ENCODE measurements at places on chromosomes 16 and 17. TPM values are rescaled to one million over a fixed set of nuclear protein-coding genes. Genes with fewer than 3 reads are reported as not detected.

DNA sequence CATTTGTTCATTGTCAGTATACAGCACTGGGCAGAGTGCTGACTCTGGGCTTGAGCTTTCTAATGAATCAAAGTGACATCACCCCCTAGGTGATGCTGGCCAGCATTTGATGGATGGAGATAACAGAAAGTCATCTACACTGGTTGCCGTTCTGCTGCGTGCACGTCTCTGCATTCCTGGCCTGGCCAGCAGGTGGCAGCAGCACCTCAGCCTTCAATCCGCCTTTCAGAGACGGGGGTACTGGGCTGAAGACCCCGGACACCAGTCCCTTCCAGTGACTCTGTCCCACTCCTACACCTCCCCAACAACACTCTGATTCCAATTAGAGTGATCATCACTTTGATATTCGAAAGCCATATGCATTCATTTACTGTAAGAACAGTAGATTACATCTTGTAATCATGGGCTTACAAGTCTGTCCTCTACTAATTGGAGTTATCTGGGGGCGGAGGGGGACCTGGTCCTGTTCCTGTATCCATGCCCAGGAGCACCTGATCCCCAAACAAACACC lies 6.0 kb downstream of the CPSF4L start:
- no peaks in the 10 kb centered on the region for H3K36me3 ChIP-seq
- no peak for DNase-seq
- no peak overlapping the region for H3K4me3 ChIP-seq
- H3K27me3 ChIP-seq: no peaks in the 10 kb centered on the region

Gene PTGES3L
- total RNA-seq: 29.1 TPM

DNA sequence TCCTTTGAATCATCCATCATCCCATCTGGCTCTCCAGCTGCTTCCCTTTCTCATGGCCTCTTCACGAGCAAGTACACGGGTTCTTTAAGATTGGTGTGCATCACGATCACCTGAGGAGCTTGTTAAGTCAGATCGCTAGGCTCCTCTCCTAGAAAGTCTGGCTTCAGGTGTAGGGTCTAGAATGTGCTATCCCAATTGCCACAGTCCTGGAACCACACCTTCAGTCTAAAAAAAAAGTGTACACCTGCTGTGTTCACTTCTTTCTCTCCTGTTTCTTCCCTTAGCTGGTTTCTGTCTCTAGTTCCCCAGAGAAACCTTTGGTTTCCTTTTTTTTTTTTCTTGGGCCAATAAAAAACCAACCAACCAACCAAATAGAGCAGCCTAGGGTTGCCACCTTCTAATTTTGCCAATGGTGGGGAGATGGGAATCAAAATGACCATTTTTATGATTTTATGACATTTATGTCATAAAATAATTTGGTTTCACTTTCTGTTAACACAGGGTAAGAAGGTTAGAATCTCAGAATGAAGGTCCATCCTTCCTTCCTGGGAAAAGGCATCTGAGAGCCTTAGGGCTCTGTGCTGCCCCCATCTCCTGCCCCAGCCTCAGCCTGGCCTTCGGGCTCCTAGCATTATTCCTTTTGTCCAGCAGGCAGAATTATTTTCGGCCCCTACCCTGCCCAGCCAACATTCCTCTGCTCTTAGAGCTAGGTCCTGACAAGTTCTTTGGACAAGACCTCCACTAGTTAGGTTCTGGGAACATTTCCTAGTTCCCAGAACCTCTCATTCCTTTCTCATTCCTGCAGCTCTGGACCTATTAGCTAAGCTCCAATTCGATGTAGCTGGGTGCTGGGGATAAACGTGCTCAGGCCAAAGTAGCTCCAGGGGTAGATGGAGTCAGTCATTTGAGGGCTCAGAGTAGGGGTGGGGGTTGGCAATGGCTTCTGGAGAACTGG lies 1.9 kb upstream of the GGT6 start:
- no peaks in the 10 kb centered on the region for H3K27me3 ChIP-seq
- H3K4me3 ChIP-seq: no peak overlapping the region
- no peak for DNase-seq
- H3K4me1 ChIP-seq: peaks cover 8% of the 10 kb centered on the region
- H3K27ac ChIP-seq: no peak overlapping the region

DNA sequence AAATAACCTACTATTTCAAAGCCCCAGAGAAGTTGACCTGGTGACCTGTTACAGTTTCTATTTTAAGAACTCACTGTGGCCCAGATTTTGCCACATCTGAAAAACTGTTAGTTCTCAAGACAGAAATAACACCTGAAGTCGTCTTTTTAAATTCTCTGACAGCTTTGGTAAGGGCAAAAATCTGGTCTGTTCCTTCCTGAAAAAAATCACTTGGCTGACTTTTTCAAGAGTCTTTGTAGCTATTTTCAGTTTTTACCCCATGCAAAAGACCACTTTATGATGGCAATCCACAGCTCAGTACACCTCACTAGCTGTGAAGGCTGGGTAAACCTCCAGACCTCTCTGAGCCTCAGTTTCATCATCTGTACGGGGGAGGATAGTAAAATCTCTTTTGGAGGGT lies 60.7 kb upstream of the SREBF1 start:
- H3K4me1 ChIP-seq: peaks cover 27% of the 10 kb centered on the region
- no peak for DNase-seq
- no peak overlapping the region for H3K27ac ChIP-seq
- H3K4me3 ChIP-seq: no peak overlapping the region

Measured in gastrocnemius medialis (tissue), 4 donors.